ENCODE measurements at places on chromosomes 2 and 18. TPM values are rescaled to one million over a fixed set of nuclear protein-coding genes. Genes with fewer than 3 reads are reported as not detected.

DNA sequence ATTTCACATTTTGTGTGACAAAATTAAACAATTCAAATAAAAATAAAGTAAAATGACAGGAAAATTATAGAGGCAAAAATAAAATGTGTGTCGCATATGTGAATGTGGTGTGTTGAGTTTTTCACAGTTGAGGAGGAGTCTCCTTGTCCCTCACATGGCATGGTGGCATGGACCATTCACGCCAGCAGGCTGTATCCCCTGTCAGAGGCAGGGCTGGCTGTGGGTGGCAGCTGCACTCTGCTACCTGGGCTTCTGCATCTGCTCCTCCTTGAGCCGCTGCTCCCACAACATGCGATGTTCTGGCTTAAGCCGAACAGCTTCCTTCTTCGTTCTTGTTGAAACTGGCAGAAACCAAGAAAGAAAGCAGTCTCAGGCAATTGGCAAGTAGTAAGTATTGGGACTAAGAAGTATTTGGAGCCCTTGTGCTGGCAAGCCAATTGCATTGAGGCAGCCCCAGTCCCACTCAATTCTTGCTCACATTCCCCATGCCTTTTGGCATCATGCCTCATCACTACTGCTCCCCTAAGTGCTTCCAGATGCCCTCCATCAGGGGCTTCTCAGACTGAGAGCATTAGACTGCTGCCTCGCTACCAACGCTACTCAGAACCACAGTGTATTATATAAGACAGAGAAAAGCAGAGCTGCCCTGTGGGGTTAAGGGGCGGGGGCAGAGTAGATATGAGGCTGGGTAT lies 177.9 kb upstream of the NABP1 start:
- DNase-seq, result no peak

DNA sequence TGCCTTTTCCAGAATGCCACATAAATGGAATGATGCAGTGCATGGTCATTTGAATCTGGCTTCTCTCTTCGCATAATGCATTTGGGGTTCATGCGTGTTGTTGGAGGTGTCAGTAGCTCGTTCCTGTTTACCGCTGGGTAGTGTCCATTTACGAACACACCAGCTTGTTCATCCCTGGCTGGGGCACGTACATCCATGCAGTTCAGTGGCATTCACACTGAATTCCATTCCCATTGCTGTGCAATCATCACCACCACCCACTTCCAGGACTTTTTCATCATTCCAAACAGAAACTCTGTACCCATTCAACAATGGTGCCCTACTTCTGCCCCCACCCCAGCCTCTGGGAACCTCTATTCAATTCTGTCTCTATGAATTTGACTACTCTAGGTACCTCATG lies 14.7 kb upstream of the CIDEA start:
- DNase-seq, result no peak

DNA sequence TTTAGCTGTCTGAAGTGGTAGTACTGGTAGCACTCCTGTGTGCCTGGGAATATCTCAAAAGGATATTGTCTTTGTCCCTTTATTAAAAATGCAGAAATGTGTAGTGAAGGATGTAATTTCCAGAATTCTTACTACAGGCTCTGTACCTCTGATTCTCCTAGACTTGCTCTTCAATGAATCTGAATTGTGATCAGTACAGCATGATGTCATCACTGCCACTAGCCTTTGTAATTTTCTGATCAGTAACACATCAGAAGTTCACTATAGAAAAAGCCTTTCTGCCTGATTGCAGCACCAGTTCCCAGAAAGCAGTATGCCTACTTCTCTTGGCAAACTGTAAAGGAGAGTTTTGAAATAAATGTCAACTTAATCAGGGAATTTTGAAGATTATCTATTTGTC lies 29.2 kb upstream of the OTOF start:
- DNase-seq, result no peak

- DNase-seq, result no peak
Measured at GRCh38 chr2:9095690-9096089, 92.2 kb upstream of the MBOAT2 start.

GRCh38 chr2:33521791-33522281 lies 45.4 kb downstream of the RASGRP3 start:
- no peak for DNase-seq

DNA sequence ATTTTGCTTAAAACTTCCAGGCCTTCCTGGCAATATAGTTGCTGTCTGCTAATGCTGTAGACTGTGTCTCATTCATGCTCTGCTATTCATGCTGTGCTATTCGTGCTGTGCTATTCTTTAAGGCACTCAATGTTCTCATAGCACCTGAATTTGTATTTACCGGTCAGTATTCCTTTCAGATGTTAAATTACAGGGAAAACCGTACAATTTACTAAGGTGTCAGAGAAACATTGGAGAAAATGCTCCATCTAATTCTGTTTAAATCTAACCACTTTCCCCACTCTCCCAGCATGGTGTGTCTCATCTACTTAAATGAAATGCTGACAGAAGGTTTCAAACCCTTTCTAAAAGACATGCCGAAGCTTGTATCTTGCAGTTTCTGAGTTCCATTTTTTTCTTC lies 25.0 kb downstream of the FAM171B start:
- DNase-seq, result no peak

- no peak for DNase-seq
Measured at GRCh38 chr2:117661619-117662018, 152.9 kb upstream of the DDX18 start.

DNA sequence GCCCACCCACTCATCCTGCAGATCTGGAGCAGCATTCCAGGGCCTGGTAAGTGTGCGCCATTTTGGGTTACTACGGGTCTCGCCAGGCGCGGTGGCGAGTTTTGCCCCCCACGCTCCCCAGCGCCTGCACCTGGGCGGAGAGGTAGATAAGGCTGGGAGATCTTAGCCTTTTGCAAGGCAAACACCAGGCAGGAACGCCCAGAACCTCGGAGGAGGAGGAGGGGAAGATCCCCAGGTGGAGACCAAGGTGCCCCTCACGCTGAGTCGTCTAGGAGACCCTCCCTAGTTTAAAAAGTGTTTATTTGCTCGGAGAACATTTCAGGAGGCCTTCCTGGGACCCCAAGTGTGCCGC lies 365 bp upstream of the RAMP1 start:
- DNase-seq, result no peak

DNA sequence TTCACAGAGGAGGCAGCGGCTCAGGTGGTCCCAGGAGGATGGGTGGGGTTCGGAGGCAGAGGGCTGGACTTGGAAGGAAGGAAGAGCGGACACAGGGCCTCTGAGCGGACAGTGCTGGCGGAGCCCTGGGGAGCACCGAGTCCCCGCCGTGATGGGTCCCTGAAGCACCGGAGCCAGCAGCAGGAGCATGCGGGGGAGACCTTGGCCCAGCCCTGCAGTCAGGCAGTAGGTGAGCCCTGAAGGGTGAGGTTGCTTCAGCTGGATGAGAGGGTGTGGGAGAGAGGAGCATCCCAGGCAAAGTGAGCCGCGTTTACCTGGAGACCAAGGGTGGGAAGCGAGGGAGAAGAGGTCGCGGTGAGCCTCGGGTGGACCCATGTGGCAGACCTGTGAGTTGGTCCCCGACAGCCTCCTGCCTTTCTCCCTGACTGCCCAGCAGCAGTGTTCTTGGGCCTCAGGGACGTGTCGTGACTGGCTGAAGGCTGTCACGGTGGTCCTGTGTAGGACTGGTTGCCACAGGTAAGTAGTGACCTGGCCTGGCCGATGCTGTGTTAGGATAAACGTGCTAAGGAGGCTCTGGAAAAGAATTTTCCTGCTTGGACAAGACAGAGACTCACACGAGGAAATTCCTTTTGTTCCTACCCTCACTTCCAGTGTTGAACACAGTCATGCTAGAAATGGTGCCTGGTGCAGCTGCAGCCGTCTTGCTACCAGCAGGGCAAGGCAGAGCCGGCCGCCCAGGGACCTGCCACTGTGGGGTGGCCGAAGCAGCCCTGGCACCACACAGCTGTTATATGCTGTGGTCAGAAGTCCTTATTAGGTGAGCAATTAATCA lies 73.0 kb downstream of the RRM2 start:
- no peak for DNase-seq

DNA sequence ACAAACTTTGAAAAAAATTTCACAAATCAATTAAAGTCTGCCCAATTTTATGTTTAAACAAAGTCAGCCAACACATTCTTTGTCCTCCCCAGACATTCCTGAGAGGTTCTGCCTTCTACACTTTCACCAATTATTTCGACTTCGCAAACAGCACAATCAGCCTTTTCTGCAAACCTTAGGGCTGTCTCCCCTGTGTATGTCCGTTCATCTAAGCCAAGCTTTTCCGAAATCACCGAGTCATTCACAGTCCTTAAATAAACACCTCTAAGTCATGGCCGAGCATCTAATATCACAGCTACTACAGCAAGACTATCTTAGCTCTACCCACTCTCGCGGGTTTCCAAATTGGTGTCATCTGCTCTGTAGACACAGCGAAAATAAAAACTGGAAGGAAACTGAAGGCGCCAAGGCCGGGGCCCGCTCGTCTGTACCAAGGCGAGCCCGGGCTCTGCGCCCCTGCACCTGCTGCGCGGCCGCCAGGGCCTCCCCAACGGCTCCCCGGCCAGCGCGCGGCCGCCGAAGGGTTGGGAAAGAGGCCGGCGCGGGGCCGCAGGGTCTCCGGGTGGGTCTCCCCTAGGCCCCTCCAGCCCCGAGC lies 730 bp downstream of the ODC1 start:
- DNase-seq, result no peak

- no peak for DNase-seq
Measured at GRCh38 chr2:167945660-167946368, 301.6 kb downstream of the STK39 start.

GRCh38 chr2:101464841-101465240 lies 10.1 kb downstream of the RFX8 start:
- DNase-seq, result no peak

Gene GATA6
- total RNA-seq, result 0.17 TPM

Gene NPC1
- 55.3 TPM for total RNA-seq

Gene SH3RF3
- 0.36 TPM for total RNA-seq

Gene CCDC178
- total RNA-seq, result not detected

Gene TLX2
- 0.69 TPM for total RNA-seq

Gene IL1F10
- not detected for total RNA-seq

Gene CCDC150
- 8.4 TPM for total RNA-seq

Gene OTOF
- 58.0 TPM for total RNA-seq
